Upper lobe of right lung (tissue), 1 donor: ENCODE measurements at places on chromosomes 3 and 15.

- no peak for DNase-seq
These were observed 40.2 kb downstream of the TRANK1 start for GRCh38 chr3:36904641-36905040.

GRCh38 chr3:7700977-7701376 lies 800.6 kb upstream of the LMCD1 start:
- DNase-seq, result no peak

DNA sequence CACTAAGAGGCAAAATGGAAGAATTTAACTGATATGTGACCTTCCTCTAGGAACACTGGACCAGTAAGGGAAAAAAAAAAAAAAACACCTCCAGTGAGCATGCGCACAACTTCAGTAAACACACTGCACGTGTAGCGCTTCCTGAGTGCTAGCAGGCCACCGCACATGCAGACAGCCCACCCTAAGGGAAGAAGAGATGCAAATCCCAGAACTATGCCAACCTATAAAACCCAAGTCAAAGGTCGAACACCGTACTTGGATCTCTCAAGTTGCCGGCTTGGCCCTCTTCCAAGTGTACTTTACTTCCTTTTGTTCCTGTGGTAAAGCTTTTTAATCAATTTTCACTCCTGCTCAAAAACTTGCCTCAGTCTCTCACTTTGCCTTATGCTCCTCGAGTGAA lies 64.5 kb upstream of the CADPS start:
- no peak for DNase-seq

- DNase-seq, result no peak
These were observed 139.5 kb downstream of the PEX5L start for GRCh38 chr3:179897231-179897630.

DNA sequence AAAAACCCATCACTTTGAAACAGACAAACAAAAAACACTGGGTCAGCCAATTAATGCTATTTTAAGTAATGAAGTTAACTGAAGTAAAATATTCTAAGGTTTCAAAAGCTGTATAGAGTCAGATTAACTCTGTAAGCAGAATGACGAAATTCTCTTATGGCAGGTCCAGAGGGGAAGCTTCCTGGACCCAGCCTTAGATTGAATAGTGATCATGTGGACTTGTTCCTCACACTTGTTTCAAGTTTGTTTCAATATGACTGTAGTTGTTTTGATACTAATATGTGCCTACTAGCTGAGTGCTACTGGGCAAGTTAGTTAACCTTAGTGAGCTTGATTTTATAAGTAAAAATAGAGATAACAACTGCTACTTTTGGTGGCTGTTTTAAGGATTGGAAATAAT lies 32.6 kb downstream of the PLS1 start:
- no peak for DNase-seq

- DNase-seq, result no peak
These were observed 25.9 kb upstream of the GP9 start for GRCh38 chr3:129034642-129035041.
